ENCODE measurements at places on chromosomes 2 and 18.

DNA sequence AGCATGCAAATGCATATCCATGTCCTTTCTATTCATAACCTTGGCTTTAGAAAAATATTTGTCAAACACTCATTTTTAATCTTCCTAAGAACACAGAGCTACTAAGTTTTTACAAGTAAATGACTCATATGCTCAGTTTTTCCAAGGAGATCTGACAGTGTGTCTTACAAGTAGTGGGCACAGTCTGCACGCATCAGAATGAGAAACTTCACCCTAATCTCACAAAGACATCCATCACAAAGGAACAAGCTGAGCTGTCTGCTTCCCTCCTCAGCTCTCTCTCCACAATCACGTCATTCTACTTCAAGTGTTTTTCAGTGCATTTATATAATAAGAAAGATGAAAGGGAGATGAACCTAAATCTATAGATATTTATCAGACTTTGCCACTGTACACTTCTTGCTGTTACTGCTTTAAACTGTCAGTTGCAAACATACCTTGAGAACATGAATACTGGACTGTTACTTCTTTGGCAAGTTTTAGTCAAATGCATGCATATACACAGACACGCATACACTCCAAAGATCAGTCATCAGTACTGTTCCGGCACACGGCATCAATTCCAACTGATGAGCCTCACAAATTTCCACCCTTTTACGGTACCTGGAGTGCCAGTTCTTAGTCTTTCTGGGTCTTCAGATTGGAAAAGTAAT is 75.7 kb downstream of the RBMS1 start:
- DNase-seq: peak; percentile 63

DNA sequence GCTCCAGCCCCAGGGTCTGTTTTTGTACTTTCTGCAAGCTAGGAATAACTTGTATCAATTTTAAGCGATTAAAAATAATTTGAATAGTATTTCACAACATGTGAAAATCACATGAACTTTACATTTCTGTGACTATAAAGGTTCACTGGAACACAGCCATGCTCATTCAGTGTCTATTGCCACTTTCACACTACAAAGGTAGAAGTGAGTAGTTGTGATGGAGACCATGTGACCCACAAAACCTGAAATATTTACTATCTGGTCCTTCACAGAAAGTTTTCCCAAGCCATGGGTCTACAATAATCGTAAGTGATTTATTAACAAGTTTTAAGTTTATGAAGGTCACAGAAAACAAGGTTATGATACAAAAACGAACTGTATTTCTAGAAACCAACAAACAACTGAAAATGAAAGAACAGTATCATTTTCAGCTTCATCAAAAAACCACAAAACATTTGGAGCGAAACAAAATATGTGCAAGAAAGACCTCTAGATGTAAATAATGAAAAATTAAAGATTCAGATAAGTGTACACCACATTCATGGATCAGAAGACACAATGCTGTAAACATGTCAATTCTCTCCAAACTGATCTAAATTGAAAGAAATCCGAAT is 68.9 kb upstream of the DNER start:
- DNase-seq: no peak

DNA sequence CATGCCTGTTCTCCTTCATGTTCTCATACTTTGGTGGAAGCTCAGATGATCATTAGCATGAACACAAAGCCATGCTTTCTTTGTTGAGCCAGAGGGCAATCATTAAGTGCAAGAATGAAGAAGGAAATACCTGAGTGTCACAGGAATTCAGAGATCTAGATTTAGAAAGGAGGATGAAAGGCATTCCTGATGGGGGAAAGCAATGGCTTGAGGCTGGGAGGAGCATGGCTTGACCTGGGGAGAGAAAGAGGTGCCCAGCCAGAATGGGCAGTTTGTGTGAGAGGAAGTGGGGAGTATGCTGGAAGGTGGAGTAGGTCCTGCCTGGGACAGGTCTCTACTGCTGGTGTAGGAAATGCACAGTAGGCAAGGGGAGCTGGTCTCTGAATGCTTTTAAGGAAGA is 35.1 kb downstream of the SLC4A3 start:
- DNase-seq: no peak

DNA sequence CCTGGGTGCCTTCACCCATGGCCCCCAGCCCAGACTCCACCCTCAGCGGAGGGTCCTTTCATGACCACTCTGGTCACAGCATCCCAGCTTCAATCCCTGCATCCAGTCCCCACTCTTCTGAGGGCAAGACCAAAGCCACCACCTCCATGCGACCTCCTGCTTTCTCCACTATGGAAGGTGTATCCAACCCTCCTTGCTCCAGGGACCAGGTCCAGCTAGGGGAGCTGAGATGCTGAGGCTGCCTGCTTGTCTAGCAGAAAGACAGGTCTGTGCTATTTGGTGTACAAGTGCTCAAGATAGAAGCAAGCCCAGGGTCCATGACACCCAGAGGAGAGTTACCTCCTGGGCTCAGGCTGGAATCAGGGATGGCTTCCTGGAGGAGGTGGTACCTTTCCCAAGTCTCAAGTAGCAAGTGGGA is 73.8 kb upstream of the RAB6C start:
- DNase-seq: no peak

- no peak for DNase-seq
These were observed 53.9 kb downstream of the TNS1 start for GRCh38 chr2:217948897-217949296.

DNA sequence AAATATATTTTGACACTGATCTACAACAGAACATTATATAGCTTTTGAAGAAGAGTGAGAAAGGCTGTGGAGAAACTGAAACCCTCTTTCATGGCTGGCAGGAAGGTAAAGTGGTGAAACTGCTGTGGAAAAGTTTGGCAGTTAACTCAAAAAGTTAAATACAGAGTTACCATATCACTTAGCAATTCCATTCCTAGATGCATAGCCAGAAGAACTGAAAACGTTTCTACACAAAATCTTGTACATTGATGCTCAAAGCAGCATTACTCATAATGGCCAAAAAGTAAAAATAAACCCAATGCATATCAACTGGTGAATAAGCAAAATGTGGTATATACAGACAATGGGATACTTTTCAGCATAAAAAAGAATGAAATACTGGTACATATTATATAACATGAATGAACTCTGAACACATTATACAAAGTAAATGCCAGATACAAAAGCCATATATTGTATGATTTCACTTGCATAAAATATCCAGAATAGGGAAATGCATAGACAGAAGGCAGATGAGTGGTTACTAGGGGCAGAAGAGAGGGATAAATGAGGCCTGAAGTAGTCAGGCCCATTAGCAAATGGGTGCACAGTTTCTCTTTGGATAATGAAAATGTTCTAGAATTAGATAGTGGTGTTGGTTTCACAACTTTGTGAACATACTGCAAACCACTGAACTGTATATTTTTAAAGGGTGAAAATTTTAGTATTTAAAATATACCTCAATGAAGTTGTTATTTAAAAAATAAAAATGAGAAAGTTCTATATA is 114.3 kb downstream of the DYM start:
- no peak for DNase-seq

GRCh38 chr18:34224423-34225217 is at the start of gene NOL4:
TSS of gene NOL4 (minus strand) at chr18:34224913. CDS start at chr18:34223253, 1,660 bp downstream.
- DNase-seq: no peak

DNA sequence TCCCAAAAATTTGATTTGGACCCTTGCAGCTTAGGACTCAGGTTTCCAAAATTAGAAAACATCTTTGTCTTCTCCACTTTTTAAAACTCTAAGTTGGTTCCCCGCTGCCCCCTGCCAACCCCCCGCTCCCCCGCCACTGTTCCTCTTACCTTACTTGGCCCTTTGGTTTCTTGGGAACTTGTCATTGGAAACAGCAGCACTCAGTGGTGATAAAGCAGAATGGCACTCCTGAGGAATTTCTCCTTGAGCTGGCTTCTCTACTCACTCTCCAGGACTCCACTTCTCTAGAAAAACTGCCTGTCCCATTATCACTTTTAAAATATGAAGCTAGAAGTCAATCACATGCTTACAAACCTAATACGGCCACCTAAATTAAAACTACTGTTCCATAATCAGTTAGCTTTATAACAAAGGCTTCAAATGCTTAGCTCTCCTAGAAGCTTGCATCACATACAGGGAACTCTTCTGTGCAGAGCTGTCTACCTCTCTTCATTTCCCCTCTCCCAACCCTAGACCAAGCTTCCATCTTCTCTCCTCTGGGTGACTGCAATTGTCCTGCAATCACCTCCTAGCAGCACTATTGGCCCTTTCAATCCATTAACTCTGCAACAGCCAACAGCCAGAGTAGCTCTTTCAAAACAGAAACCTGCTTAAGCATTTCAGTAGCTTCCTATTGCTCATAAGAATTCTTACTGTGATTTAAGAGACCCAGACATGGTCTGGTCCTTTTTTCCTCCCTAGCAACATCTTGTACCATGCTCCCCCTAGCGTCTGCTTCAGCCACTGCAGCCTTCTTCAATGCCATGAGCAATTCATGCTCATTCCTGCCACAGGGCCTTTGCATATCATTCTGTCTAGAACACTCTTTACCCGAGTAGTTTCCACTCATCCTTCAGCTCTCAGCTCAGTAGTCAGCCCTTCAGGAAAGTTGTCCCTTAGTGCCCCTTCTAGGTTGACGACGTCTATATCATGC is 15.2 kb upstream of the PLEKHM3 start:
- DNase-seq: peak; percentile 70

DNA sequence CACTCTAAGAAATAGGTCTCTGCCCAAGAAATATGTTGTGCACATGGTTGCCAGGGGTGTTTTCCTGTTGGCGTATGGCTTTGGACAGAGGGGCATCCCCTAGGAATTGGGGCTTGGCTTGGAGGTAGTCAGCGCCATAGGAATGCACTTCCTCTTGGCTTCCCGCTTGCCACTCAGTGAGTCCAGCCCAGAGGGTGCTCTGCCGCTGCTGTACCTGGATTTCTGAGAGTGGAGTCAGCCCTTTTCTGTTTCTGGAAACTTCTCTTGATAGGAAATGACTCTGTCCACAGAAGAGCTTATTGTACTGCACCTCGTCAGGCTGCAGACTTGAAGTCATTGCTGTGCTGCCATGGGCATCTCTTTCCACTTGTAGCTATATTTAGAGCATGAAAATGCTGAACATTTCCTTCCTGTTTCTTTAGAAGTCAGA is 116.7 kb upstream of the MGAT5 start:
- no peak for DNase-seq

DNA sequence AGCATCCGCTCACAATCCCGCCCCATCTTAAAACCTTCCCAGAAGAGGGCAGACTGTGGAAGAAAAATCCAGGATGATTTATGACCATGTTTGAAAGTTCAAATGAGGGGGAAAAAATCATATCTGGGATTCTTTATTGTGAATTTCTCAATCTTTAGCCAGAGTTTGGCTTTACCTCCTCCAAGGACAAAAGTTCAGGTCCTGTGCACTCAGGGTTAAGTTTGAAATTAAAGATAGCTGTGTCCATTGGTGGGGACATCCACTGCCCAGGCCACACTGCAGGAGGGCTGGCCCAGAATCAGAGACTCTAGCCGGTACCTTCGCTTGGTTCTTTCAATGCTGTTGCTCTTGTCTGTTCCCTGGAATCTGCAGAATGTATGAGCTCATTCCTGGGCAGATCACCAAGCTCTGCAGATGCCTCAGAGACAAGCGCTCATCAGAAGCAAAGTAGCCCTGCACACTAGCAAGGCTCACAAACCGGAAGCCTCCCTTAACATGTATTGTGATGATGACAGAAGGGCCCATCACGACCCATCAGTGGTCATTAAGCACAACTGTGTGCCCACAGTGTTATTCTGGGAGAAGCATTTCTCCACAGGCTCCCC is 375.3 kb upstream of the KLHL29 start:
- no peak for DNase-seq

- DNase-seq: no peak
These were observed 338.3 kb upstream of the NT5C1B start for GRCh38 chr2:18927525-18928232.

DNA sequence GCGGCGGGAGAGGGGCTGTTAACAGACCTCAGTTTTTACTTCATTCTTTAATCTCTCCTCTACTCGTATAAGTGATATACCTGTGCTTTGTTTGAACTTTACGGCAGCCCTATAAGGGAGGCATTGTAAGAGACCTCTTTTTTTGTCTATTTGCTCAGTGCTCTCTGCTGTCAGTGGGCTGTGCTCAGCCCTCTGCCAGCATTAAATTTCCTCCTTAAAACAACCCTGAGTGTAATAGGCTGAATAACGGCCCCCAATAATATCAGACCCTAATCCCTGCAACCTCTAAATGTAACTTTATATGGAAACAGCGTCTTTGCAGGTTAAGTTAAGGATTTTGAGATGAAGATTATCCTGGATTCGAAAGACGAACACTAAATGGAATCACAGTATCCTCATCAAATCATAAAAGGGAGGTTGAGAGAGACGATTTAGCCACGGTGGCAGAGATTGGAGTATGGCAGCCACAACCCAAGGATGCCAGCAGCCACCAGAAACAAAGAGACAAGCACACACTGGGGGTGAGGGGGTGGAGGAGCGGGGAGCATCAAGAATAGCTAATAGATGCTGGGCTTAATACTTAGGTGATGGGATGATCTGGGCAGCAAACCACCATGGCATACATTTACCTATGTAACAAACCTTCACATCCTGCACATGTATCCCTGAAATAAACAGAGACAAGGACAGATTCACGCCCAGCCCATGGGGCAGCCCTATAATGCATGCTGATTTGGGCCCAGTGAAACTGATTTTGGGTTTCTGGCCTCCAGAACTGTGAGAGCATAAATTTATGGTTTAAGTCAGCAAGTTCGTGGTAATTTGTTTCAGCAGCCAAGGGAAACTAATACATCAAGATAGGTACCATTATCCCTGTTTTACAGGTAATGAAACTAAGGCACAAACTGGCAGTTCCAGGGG is 894 bp upstream of the FARSB start:
- DNase-seq: no peak

- no peak for DNase-seq
These were observed 22.3 kb downstream of the SEMA4F start for GRCh38 chr2:74676331-74676730.

Measured in CD4-positive, alpha-beta T cell treated with Interleukin-2 at 100 ng/mL for 4 hours (primary cell).